Dermis microvascular lymphatic vessel endothelial cell (primary cell): ENCODE measurements at places on chromosomes 6 and 20.

DNA sequence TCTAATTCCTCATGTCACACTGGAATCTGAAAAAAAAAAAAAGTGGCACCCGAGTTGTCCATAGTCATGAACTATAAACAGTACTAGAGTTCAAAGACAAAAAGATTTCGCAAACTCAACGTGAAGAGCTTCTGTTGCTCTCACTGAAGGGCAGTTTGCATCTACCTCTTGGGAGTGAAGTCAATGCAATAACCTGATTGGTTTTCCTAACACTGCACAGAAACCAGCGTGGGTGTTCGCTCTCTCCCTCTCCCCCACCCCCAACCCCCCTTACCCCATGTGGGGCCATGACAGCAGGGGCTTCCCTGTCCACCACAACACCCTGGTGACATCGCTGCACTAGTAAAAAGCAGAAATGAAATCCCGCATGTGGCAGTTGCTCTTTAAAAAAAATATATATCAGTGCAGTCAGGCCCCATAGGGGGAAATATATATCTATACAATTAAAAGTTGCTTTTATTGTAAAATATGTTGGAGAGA, 66.9 kb downstream of the GMPR start:
- no peak for DNase-seq

GRCh38 chr6:42363926-42364849, 87.5 kb downstream of the TRERF1 start:
- DNase-seq, result no peak

GRCh38 chr6:26163427-26164119, 76.3 kb downstream of the HFE start:
- no peak for DNase-seq

DNA sequence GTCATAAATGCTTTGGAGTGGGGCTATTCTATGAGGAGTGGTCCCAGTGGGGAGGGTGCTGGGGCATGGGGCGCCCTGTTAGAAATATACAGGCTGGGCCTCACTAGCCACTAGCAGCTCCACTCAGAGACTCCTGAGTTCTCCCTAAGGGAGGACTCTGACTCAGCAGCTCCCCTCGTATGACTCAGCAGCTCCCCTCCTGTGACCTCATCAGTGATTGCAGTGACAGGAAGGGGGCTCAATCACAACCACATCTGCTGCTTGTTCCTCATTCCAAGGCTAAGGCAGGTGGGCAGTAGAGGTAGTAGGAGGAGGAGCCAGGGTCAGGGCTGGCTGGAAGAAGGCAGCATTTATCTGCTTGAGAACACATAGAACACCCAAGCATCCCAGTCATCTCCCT, 73.7 kb downstream of the PRND start:
- DNase-seq, result no peak

- no peak for DNase-seq
Observed at GRCh38 chr6:50816947-50817645, 1.6 kb upstream of the TFAP2B start.

GRCh38 chr6:169791721-169792131, 40.3 kb downstream of the ERMARD start:
- no peak for DNase-seq

DNA sequence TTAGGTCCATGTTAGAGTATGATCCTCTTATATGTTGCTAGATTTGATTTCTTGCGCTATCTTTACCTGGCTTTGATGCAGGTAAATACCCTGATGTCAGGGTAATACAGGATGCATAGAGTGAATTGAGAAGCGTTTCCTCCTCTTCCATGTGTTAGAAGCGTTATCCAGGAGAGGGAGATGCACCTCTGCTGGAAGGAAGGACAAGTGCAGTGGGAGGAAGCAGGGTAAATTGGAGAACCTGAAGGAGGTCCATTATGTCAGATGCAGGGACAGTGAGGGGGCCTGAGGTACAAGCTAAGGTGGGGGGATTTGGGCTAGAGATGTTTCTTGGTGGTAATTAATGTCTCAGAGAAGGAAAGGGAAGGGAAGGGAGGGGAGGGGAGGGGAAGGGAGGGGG, 7.7 kb downstream of the SHLD1 start:
- no peak for DNase-seq
